ENCODE measurements at places on chromosomes 2 and 18. TPM values are rescaled to one million over a fixed set of nuclear protein-coding genes. Genes with fewer than 3 reads are reported as not detected.

DNA sequence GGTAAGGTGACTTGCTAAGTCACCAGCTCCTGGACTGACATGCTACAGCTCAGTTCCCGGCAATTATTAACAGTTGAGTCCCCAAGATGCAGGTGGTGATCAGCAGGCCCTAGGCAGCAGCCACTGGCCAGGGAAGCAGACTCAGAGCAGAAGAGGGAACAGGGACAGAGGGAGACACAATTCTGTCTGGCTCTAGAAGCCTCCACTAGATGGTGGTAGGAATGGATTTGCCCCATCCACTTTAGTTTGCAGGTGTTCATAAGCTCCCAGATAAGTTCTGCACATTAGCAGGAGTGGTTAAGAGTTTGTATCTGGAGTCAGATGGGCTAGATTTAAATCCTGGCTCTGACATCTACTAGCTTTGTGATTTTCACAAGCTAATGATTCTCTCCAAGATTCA is 25.5 kb upstream of the SLC1A4 start:
- DNase-seq = no peak
- no peak overlapping the region for H3K4me3 ChIP-seq
- H3K27ac ChIP-seq = no peak overlapping the region
- no peaks in the 10 kb centered on the region for H3K4me1 ChIP-seq
- no peaks in the 10 kb centered on the region for H3K36me3 ChIP-seq

DNA sequence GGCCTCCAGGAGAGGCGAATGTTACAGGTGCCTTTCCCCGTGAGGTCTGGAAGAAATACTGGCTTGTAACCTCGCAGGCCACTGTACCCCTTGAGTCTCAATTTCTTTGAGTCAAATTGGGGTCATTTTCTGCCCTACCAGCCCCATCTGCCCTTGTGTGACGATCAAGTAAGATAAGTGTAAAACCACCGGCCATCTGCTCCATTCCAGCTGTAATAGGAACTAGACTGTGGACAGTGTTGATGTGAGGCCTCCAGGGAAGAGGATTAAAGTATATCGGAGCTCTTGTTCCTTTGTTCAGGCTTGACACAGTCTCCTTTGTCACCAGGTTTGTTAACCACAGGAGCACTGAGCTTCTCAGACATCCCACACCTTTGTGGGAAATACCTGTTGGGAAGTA is 65.6 kb downstream of the MRPS9 start:
- no peak for DNase-seq
- peaks cover 10% of the 10 kb centered on the region for H3K4me1 ChIP-seq

Gene ANKRD53
- 0.72 TPM for total RNA-seq

GRCh38 chr2:212898011-212898410 is 253.4 kb downstream of the IKZF2 start:
- H3K36me3 ChIP-seq = peaks cover 1% of the 10 kb centered on the region
- DNase-seq = no peak
- no peaks in the 10 kb centered on the region for H3K27me3 ChIP-seq
- H3K27ac ChIP-seq = no peak overlapping the region

Gene UGT1A4
- not detected for total RNA-seq

- peaks cover 44% of the 10 kb centered on the region for H3K27me3 ChIP-seq
- H3K36me3 ChIP-seq = no peaks in the 10 kb centered on the region
- H3K4me3 ChIP-seq = peak overlapping the region; percentile 89
- H3K4me1 ChIP-seq = peaks cover 17% of the 10 kb centered on the region
Measured at GRCh38 chr2:10305254-10305635, 2.5 kb downstream of the HPCAL1 start.

DNA sequence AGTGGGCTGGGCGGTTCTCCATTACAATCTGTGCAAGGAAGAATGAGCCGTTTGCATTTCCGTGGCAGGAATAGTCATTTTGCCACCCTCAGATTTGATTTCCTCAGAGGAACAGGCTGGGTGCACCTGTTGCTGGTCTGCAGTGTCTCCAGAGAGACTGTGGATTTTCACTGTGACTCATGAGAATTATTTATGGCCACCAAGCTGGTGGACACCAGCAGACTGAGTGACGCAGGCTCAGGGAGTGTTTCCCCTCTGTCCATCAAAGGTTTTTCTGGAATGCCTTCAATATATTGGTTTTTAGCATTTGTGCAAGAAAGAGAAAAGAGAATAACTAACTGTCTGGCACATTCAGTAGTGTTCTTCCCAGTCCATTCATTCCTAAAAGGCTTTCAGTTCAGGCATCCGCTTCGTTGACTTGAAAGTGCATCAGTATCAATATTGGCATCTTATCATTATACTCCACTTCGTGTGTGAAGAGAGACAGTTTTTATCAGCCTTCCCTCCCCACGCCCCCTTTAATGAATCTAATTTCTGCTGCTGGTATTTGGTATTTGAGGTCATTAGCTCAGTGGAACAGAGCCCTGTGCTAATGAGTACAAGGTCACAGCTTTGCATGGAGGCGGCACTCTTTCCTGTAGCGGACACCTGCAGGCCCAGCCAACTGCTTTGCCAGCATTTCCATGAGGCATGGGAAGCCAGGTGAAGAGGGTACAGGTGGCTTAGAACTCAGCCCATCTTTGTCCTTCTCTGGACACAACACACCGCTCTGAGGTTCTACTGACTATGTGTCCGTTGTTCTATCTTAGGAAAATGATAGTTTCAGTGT is 39.9 kb downstream of the PRKCE start:
- H3K27me3 ChIP-seq = no peaks in the 10 kb centered on the region
- DNase-seq = no peak
- no peak overlapping the region for H3K27ac ChIP-seq
- peaks cover 19% of the 10 kb centered on the region for H3K4me1 ChIP-seq
- no peaks in the 10 kb centered on the region for H3K36me3 ChIP-seq

DNA sequence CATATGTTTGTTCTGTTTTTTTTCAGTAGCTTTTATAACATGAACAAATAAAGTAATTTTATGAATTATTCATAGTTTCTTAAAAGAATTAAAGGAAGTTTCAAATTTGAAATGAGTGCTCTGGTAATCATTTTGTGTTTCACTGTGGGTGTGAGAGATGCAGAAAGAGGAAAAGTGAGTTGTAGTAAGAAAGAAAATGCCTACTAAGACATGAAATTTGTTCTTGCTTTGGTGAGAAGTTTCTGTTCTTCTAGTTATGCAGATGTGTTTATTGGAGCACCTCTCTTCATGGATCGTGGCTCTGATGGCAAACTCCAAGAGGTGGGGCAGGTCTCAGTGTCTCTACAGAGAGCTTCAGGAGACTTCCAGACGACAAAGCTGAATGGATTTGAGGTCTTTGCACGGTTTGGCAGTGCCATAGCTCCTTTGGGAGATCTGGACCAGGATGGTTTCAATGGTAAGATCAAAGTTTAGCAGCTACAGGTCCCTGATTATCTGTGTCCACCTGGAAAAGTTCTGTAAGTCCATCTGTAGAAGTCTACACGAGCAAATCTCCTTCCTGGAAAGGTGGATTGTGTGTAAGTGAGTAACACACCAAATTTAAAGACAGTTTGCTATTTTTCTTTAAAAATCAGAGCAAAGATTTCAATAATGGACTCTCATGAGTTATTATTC is 51.4 kb downstream of the ITGAV start:
- peaks cover 23% of the 10 kb centered on the region for H3K36me3 ChIP-seq
- H3K27ac ChIP-seq = no peak overlapping the region
- no peaks in the 10 kb centered on the region for H3K27me3 ChIP-seq

DNA sequence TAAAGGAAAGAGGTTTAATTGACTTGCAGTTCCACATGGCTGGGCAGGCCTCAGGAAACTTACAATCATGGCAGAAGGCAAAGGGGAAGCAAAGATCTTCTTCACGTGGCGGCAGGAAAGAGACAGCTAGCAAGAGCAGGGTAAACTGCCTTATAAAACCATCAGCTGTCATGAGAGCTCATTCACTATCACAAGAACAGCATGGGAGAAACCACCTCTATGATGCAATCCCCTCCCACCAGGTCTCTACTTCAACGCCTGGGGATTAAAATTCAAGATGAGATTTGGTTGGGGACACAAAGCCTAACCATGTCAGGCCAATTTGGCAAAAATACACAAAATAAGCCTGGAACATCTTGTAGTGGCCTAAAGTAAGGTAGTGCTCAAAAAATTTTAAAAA is 152.6 kb downstream of the COL6A3 start:
- H3K4me1 ChIP-seq = no peaks in the 10 kb centered on the region
- no peaks in the 10 kb centered on the region for H3K36me3 ChIP-seq
- no peak overlapping the region for H3K27ac ChIP-seq
- H3K27me3 ChIP-seq = no peaks in the 10 kb centered on the region
- no peak overlapping the region for H3K4me3 ChIP-seq
- no peak for DNase-seq

DNA sequence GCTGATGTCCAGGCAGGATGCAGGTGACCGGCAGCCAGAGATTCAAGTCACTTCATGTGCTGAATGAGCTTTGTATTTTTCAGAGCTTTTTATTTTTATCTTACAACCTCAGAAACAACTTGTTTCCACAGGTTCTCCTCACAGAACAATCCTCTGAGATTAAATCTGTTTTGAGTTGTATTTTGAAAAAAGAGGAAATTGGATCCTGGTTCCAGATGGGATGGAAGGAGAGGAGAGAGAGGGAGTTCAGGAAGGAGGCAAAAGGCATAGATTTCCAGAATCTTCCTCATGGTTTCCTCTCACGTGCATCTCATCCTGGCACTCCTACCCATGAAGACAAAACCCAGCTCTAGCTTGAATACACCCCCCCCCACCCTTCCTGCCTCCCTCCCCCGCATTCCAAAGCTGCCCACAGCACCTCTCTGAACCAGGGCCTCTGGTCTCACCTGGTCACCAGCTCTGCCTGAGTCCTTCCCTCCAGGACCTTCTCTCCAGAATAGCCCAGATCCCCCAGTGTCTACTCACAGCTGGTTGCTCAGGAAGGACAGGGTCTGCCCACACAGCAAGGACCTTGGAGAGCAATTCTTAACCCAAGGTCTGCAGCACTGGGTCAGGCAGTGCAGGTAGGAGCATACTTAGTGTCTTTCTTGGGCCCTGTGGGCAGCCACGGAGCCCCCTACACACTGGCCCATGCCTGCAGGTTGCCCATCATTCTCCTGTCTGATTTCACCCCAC is 104.7 kb downstream of the ZFP36L2 start:
- no peaks in the 10 kb centered on the region for H3K36me3 ChIP-seq
- DNase-seq = no peak
- H3K4me3 ChIP-seq = no peak overlapping the region

DNA sequence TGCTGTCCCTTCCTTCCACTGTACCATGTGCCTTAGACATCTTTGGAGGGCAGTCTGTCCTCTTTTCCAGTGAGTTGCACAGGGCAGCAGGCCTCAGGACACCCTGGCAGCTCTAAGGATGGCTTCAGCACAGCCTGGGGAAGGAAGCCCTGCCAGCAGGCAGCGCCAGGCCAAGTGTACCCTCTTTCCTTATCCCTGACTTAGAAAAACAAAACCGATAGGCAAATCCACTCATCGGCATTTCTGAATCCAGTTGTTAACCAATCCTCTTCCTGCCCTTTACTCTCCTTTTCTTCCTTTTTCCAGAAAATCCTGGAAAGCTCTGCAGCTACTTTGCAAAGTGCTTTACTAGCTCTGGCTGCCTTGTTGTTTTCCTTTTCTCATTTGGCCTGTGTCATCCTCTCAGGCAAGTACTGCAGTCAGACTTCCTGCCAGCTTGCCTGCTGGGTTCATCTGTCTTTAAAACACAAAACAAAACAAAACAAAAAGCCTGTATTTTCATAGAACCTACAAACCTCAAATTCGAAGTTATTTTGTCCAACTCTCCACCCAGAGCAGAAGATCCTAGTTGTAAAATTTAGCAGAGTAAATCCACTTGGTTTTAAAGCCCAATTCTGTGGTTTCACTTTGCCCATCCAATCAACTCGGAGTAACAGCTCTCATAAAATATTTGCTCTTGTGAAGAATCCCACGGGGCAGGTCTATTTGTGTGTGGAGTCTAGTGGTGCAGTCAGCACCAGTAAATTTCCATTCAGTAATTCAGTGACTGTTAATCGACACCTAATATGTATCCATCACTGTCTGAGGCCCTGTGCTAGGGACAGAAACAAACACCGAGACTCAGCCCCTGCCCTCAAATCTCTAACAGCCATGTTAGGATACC is 45.2 kb downstream of the PCBP1 start:
- peaks cover 43% of the 10 kb centered on the region for H3K4me1 ChIP-seq
- H3K27me3 ChIP-seq = no peaks in the 10 kb centered on the region
- DNase-seq = no peak
- no peaks in the 10 kb centered on the region for H3K36me3 ChIP-seq
- H3K4me3 ChIP-seq = peak overlapping the region; percentile 69

- no peaks in the 10 kb centered on the region for H3K36me3 ChIP-seq
- H3K4me1 ChIP-seq = peaks cover 6% of the 10 kb centered on the region
- H3K4me3 ChIP-seq = no peak overlapping the region
- H3K27ac ChIP-seq = no peak overlapping the region
Measured at GRCh38 chr18:27175914-27176313, 9.2 kb downstream of the CHST9 start.

DNA sequence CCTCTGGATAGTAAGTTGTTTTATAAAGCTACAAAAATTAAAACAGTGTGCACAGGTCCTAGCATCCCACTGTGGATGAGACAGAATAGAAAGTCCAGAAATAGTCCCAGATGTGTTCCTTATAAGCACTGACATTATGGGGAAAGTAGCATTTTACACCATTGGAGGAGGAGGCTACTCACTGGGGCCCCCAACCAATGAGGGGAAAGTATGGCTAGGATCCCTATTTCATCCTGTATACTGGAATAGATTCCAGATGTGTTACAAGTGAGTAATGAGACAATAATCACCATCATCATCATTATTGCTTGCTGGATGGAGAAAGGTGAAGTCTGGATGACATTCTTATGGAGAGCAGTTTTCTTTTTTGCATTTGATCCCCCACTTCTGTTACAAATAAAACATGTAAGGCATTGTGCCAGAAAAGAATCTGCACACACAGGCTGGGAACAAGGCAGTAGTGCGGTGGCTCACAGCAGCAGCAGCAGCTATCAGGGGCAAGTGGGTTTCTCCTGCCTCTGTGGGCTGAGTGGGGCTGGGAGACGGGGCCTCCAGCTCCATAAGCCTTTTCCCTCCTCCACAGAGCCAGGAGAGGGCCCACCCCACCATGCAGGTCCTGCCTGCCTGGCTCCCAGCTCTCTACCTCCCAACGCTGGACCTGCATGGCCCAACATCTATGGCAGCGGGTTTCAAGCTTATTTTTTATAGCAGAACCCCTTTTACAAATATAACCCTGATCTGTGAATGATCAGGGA is 5.0 kb downstream of the ARID5A start:
- no peak overlapping the region for H3K27ac ChIP-seq
- H3K4me3 ChIP-seq = no peak overlapping the region
- H3K27me3 ChIP-seq = peaks cover 25% of the 10 kb centered on the region
- peak; percentile 57 for DNase-seq
- peaks cover 28% of the 10 kb centered on the region for H3K4me1 ChIP-seq

DNA sequence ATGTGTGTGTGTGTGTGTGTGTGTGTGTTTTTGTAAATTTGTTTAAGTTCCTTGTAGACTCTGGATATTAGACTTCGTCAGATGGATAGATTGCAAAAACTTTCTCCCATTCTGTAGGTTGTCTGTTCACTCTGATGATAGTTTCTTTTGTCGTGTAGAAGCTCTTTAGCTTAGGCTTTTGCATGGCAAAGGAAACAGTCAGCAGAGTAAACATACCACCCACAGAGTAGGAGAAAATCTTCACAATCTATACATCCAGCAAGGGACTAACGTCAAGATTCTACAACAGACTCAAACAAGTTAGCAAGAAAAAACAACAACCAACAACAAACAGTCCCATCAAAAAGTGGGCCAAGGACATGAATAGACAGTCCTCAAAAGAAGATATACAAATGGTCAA is 336.7 kb upstream of the ATP5MC3 start:
- H3K4me1 ChIP-seq = peaks cover 5% of the 10 kb centered on the region
- no peak overlapping the region for H3K4me3 ChIP-seq
- H3K27me3 ChIP-seq = no peaks in the 10 kb centered on the region
- no peak overlapping the region for H3K27ac ChIP-seq
- no peak for DNase-seq

- H3K4me1 ChIP-seq = peaks cover 14% of the 10 kb centered on the region
- DNase-seq = peak; percentile 58
- no peaks in the 10 kb centered on the region for H3K36me3 ChIP-seq
- no peaks in the 10 kb centered on the region for H3K27me3 ChIP-seq
- no peak overlapping the region for H3K27ac ChIP-seq
- no peak overlapping the region for H3K4me3 ChIP-seq
Measured at GRCh38 chr2:42874949-42875801, 82.8 kb upstream of the HAAO start.
